Fibroblast of the aortic adventitia (primary cell): ENCODE measurements at places on chromosomes 7 and 10.

DNA sequence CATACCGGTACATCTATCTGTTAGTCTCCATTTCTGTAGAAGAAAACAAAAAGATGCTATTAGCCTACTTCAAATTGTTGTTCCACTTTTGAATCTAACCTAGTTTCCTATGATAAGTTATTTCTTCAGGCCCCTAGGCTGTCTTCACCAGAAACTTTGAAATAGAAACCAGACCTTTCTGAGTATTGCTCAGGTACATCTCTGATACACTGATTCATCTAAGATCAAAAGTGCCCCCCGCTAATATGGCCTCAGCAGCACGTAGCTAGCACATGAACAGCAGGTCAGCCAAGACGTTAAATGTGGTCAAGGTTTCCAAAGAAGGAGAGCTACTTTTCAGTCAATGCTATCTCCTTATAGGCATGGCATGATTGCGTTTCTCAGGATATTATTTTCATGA lies 23.6 kb downstream of the CTAGE6 start:
- DNase-seq = no peak

DNA sequence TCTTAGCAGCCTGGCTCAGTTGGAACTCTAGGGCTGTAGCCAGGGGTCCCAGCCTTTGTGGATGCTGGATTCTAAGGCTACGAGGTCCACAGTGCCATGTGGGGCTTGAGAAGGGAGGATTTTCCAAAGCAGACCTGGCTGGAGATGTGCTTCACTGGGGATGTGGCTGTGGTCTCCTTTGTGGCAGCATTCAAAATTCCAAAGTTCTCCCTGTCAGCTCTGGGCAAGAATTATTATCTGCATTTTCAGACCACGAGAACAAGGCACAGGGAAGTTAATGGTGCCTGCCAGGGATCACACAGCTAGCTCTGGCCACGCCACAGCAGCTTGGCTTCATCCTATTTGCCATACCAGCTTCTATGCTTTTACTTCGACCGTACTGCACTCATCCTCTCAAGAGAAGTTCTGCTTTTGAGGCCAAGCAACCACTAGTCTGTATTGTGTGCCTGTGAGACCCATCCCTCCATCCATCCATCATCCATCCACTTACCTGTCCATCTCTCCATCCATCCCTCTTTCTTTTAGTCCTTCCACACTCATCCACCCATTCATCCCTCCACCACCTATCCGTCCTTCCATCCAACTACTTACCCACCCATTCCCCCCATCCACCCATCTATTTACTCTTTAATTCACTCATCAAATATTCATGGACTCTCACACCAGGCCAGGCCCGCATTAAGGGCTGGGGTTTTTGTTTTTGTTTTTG lies 71.5 kb downstream of the ZMIZ1 start:
- DNase-seq = no peak

- no peak for DNase-seq
Observed at GRCh38 chr10:86403183-86403797, 36.7 kb upstream of the GRID1 start.

DNA sequence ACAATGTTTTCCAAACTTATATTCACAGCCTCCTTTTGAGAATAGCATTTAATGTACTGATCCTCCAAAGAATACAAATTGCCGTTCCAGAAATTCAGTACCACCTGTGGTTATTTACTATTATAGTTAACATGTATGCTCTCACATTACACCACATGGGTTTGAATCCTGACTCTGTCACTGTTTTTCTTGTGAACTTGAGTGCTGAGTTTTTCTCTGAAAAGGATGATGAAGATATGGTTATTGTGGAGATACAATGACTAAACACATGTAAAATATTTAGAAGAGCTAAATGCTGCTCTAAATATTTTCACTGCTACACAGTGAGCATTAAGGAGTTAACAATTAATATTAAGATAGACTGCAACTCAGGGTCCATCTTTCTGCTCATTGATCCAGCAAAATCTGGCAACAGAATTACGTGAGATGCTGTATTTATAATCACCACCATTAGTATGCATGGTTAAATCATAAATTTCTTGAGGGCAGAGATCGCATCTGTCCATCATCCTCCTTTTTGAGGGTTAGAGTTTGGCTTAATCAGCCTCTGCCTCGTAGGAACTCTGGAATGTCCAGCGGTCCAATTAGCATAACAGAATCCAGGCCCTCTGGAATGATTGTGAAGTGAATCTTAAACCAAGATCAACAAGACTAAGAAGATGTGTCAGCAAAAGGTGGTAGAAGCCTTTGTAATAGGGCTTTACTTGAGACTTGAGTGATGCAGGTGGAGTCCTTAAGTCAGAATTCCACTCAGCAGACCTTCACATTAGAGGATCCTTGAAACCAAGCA lies 152.8 kb downstream of the MACC1 start:
- peak; percentile 41 for DNase-seq

DNA sequence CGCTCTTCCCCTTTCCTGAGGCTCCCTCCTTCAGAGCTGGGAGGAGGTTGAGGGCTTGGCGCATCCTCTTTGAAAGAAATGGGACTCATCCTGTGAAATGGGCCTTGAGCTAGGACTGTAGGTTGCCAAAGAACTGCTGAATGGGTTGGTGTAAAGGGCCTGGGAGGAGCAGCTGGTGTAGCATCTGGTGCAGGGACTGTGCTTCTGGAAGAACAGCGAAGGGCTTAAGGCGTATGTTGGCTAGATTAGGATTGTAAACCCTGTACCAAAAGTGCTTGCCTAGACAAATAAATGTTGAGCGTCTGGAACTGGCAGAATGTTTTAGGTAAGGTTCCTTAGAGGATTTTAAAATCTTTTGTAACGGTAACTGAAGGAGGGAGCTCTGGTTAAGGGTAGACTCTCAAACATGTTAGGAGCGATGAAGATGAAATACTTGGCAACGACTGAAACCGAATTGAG lies 563 bp downstream of the STAM start:
- DNase-seq = peak; percentile 51

GRCh38 chr10:77442699-77443189 lies 194.9 kb downstream of the KCNMA1 start:
- no peak for DNase-seq

GRCh38 chr10:4012848-4013247 lies 227.8 kb upstream of the KLF6 start:
- no peak for DNase-seq

- DNase-seq = no peak
Observed at GRCh38 chr10:64571056-64571455, 1049.9 kb downstream of the REEP3 start.

GRCh38 chr10:42850931-42851330 lies 68.3 kb downstream of the BMS1 start:
- no peak for DNase-seq

DNA sequence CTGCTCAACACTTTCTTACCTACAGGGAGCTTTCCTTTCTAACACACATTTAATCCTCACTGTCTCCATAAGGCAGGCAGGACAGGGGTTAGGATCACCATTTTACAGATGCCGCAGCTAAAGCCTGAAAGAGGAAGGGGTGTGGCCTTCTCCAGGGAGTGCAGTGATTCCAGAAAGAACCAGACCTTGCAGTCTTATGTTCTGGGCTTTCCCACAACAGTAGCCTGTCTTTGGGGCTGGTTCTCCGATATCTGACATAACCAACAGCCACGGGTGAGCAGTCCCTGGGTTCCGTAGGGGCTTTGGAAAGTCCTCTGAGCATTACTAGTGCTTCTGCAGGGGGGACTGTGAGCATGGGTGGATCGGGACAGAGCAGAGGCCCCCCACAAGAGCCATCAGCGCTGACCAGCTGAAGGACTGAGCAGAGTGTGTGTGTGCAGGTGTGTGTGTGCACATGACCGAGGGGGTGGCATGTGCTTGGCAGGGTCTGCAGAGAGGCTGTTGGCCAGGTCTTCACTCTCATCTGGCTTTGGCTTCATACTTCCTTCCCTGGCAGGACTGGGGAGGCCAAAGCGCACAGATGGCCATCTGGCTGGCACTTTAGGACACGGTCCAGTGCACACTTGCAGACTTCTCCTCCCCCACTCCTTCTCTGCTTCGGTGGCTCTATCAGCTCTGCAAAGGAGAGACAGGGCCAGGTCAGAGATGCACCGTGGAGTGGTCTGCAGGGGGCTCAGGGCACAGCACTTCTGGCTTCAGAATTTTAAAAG lies 400.3 kb downstream of the RPS24 start:
- no peak for DNase-seq

- DNase-seq = no peak
Observed at GRCh38 chr10:60410970-60411369, 21.3 kb upstream of the ANK3 start.

- no peak for DNase-seq
Observed at GRCh38 chr7:128178611-128179010, 62.5 kb upstream of the LEP start.

- no peak for DNase-seq
Observed at GRCh38 chr7:149547126-149547525, 49.5 kb upstream of the ZNF746 start.

DNA sequence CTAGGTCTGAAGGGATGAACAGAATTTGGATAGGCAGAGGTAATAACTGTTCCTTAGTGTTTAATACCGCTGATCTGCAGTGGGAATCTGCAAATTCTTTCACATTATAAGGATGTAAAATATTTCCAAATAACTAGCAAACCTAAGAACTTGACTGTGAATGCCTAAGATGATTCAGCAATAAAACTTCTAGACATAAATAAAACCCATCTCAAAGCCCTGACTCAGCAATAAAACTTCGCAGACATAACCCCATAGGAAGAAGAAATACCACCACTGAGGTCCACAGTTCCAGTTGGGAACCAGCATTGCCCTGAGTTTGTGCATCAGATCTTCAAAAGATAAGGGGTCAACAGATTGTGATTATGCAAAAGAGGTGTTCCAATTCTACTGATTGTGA lies 354.2 kb downstream of the GFRA1 start:
- DNase-seq = peak; percentile 26

DNA sequence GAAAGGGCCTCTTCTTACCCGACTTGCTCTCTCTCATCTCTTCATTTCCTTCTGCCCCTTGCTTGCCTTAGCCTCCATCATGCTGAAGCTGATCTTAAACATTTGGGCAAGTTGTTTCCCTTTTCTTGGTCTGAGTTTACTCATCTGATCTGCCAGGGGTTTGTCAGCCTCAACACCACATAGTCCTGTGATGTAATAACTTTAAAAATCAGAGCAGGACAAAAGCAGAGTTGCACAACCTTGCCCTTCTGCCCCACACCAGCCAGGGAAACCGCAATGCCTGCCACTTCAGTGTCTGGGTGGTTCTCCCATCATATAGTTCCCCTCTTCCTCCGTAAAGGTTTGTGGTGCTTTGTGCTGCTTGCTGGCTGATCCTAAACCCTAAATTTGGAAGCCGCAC lies 9.9 kb upstream of the LIPM start:
- DNase-seq = peak; percentile 64

DNA sequence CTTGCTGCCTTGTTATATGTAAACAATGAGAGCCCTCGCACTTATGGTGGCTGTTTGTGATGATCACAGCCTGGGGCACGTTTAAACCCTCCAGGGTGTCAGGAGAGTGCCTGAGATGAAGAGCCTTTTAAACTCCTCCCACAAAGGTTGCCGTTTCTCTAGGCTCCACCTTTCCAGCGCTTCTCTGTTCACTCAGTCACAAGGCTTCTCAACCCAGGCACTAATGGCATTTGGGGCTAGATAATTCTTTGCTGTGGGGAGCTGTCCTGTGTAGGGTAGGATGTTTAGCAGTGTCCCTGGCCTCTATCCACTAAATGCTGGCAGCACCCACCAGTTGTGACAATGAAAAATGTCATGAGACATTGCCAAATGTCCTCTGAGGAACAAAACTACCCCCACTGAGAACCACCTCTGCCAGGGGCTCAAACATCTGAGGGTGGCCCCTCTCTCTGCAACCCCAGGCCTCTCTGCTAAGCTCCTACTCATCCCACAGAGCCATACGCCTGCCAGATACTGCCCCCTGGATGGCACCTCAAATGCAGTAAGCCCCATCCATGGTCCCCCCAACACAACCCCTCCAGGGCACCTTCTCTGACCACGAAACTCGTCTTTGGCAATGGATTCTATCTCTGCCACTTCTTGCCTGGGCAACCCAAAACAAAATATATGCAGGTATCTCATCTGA lies 144.3 kb upstream of the ZMIZ1 start:
- no peak for DNase-seq

- peak; percentile 97 for DNase-seq
Observed at GRCh38 chr10:88651101-88651551, 13.1 kb upstream of the LIPF start.

GRCh38 chr7:100563809-100564400 lies 9.8 kb downstream of the SAP25 start:
- peak; percentile 73 for DNase-seq

DNA sequence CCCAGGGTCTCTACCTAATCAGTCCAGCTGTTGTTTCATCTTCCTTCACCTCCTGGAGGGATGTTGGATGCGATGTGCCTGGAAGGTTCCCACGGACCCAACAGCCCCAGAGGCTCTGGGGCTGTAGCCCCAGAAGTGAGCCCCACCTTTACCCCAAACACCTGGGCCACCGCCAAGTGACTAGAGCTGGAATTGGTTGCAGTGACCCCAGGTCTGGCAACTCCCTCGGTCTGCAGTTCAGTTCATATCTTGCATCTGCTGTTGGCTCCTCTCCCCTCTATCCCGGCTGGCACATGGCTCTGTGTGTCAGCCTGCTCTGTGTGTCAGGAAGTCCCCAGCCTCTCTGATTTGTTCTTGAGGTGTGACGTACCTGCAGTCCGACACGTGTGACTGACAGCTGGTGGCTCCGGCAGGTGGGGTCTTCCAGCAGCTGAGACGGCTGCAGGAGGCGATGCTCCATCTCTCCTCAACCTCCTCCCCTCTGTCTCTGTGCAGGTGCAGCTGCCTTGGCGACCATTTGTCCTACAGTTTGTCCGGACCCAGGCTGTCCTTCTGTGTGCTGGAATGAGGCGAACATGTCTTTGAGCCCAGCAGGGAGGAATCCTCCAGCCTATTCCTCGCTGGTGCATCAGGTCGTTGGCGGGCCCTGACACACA lies 38.6 kb downstream of the ELFN1 start:
- no peak for DNase-seq

DNA sequence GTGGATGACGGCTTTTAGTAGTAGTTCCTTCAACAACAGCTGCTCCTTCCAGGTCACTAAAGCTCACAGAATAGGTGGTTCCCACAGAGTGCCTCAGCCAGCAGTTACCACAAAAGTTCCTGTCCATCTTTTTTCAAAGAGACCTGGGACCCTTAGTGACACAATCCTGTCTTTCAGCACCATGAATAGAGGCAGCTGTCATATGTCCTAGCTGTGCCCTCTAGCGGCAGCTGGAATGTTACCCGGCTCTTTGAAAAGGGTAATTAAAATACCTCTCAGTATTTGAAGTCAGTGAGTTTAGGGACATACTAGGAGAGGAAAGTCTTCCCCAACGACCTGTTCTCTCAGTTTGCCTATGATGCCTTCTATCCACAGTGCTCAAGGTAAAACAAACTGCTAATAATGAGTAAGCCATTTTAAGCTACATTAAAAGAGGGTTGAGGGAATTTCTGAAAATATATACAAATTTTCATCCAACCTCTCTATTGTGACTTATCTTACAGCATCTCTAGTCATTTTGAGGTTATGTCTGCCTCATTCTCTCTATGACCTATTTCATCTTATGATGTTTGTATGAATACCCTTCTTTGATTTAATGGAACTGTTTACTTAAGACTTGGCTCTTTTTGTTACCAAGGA lies 290.8 kb downstream of the NXPH1 start:
- no peak for DNase-seq
